ENCODE measurements at places on chromosomes 2 and 18.

GRCh38 chr2:58239243-58239925, 1.7 kb downstream of the FANCL start:
- no peak for DNase-seq

DNA sequence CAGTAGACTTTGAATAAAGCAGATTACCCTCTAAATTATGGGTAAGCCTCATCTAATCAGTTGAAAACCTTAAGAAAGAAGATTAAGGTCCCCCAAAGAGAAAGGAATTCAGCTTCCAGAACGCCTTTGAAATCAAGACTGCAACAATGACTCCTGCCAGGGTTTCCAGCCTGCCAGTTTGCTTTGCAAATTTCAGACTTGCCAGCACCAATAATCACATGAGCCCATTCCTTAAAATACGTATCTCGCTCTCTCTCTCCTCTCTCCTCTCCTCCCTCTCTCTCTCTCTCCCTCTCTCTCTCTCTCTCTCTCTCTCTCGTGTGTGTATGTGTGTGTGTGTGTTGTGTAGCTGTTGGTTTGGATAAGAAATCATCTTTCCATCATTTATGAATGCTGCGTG, 184.2 kb downstream of the PDE1A start:
- DNase-seq = no peak

GRCh38 chr18:10926621-10927161, 222.7 kb downstream of the PIEZO2 start:
- no peak for DNase-seq

DNA sequence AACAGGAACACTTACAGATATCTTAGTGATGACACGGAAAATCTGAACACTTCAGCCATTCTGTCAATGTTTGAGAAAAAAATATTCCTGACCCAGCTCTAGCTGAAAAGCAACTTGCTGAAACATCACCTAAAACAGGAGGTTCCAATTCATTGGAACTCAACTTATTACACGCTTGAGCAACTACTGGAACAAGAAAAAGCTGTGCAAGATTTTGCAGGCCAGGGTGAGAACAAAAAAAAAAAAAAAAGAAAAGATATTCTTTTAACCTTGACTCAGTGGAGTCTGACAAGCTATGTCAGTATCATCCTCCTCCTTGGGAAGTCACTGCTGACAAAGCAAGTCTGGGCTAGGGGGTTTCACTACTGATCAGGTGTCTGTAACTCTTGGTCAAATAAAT, 351.0 kb downstream of the SS18 start:
- DNase-seq = no peak

DNA sequence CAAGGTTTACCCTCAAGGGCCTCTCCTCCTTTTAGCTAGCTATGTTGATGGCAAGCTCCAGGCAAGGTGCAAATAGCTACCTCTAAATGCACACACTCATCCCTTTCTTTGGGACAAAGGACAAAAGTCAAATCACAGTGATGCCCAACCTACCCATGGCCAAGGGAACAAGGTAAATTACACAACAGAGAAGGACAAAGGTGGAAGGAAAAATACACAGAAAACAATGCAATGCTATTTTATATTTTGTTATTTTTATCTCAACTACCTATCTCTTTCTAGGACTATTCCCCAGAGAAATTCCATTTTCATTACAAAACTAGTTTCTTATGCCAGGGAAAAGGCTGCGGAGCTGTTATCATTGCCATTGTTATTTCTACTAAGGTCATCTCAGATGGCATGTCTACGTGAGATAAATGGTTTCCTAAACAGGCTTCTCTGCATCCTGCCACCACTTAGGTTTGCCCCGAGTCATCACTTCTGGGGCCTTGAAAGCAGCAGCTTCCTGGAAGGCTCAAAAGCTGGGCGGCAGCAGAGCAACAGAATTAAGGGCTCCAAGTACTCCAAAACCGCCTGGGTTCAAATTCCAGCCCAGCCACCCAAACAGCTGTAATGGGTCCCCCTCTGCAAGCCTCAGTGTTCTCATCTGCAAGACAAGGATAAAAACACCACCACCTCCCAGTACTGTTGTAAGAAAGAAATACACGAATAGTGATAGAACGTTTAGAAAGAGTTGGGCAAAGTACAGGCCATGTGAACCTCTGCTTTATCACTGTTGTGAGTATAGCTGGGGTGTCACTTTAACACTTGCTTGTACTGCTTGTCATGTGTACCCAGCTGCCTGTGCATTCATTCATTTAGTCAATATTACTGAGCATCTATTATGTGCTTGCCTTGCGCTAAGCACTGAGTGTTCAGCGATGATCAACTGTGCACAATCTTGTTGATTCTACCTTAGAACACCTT, 20.9 kb downstream of the BCL2 start:
- DNase-seq = no peak

GRCh38 chr18:55245211-55245614, 286.0 kb upstream of the CCDC68 start:
- DNase-seq = no peak

- no peak for DNase-seq
Observed at GRCh38 chr2:105150231-105150630, 91.3 kb upstream of the GPR45 start.

DNA sequence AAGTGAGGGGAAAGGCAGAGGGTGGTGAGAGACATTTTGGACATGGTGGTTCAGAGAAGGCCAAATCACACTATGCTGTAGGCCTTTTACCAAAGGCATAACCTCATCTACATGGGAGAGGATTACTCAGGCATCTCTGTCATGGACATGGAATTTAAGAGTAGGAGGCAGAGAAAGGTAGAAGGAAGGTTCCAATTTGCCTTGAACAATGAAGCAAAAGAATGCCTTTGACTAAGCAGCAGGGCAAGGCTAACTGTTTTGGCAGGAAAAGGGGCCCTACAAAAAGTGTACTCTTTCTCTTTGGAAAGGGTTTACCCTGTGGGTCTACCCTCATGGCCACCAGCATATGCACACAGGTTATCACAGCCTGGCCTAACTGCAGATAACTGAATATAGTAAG, 45.6 kb upstream of the RNU4ATAC start:
- DNase-seq = no peak

Measured in left forelimb (tissue), 1 donor.